Hindlimb muscle (tissue), 1 donor: ENCODE measurements at places on chromosomes 2 and 18.
A peak's percentile ranks its signal among the peaks of the same experiment; 100 is the strongest.

DNA sequence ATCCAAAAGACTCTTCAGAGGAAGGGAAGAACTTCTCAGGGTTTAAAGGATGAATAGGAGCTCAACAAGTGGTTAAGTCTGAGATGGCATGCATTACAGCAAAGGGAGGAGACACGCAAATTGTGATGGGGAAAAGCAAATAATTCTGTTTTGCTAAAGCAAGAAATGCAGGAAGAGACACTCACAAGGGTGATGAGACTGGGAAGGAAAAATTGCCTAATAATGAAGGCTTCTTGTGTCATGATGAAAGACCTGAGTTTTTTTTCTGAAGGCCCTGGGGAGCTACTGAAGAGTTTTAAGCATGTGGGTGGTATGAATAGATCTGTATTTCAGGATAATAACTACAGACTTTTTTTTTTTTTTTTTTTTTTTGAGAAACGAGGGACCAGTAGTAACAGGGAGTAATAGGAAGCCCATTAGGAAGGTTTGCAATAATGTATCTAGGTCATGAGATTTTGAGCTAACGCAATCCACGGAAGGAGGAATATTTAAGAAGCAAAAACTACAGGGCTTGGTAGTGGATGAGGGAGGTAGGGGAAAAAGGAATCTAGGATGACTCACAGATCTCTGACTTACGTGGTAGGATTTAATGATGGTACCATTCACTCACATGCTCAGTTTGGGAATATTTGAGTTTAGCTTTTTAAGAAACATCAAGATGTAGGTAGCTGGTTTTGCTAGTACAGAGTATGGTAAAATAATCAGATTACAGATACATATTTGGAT lies 16.0 kb upstream of the SERPINB3 start:
- DNase-seq, result no peak

- no peak for DNase-seq
Observed at GRCh38 chr18:52337276-52337675, 2.7 kb upstream of the DCC start.

GRCh38 chr2:236972491-236973342 lies 113.0 kb upstream of the COPS8 start:
- DNase-seq, result peak; percentile 57

DNA sequence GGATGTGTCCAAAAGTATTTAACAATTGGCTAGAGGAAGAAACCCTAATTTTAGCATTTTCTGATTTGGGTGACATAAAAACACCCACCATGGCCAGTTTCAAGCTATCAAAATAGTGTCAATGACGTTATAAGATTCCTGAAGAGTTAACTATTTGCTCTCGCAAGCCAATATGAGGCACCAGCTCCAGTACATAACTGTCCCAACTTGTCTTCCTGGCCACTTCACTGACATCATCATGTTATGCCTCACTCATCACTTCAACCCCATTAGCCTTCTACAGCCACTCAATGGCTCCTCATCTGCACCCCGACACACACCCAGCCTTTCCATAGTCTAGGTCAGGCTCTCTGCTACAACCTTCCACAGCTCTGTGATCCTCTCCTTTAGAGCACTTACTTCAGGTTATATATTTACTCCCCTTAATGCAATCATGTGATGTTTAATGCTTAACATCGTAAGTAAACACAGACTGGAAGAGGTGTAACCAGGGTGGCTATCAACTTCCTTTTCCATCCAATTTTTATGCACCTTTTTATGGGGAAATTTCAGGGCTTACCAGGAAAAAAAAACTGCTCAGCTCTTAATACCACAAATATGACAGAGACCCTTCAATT lies 158.7 kb downstream of the VWC2L start:
- DNase-seq, result no peak

- no peak for DNase-seq
Observed at GRCh38 chr18:25729072-25729471, 361.3 kb downstream of the SS18 start.

DNA sequence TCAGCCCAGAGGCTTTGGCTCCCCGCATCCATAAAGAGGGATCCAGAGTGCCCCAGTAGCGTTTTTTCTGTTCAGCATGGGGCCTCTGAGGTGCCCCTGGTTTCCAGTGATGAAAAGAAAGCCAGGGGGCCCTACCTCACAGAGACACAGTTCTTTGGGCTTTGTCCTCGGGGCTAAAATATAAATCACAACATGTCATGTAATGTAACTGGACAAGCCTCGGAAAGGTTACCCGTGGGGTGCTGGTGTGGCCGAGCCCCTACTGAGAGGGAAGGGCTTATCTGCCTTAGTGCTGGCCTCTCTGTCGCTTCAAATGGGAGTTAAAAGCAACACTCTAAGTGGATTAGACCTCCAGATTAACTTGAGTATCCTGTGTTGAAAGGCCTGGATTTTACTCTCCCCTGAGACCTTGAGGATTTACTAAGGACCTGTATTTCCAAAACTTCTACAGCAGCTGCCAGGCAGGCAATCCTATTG lies 251.6 kb upstream of the APCDD1 start:
- no peak for DNase-seq

DNA sequence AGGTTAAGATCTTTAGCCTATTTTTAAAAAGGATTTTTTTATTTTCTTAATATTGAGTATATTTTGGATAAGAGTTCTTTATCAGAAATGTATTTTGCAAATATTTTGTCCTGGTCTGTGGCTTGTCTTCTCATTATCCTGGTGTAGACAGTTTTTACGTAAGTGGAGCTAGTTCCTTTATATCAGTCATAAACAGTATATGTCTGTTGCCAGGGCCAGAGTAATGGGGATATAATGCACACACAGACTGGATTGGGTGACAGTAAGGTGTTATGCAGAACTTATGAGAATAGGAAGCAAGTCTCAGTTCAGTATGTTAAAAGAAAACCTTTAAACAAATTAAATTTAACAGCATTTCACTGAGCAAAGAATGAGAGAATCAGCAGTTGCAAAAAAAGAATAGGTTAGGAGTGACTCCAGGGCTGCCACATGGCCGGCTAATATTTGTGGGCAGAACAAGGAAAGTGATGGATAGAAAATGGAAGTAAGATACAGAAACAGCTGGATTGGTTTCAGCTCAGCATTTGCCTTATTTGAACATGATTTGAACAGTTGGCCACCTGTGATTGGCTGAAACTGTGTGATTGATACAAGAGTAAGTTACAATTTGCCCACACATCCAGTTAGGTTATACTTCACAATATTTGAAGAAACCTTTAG lies 61.1 kb upstream of the ZNG1B start:
- no peak for DNase-seq

GRCh38 chr2:201472411-201472810 lies 20.9 kb downstream of the STRADB start:
- DNase-seq, result no peak

DNA sequence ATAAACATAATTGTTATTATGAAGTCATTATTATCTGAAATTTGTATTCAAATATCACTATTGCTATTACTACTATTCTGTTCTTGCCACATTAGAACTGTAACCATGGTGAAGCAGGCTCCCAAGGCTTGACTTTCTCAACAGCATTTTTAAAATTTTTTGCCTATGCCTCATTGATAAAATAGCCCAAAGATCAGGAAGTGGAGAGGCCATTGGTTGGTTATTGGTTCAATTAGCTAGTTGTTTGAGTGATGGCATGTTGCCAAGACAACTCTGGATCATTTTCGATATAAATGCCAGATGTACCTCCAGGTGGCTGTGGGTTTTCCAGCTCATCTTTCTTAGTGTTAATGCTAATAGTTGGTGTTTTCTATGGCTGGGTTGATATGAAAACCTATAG lies 513.5 kb downstream of the TRIB2 start:
- DNase-seq, result no peak

- DNase-seq, result no peak
Observed at GRCh38 chr18:12998332-12999060, 7.3 kb downstream of the CEP192 start.

GRCh38 chr2:241150660-241151530 lies 628 bp downstream of the PPP1R7 start:
- DNase-seq, result no peak

DNA sequence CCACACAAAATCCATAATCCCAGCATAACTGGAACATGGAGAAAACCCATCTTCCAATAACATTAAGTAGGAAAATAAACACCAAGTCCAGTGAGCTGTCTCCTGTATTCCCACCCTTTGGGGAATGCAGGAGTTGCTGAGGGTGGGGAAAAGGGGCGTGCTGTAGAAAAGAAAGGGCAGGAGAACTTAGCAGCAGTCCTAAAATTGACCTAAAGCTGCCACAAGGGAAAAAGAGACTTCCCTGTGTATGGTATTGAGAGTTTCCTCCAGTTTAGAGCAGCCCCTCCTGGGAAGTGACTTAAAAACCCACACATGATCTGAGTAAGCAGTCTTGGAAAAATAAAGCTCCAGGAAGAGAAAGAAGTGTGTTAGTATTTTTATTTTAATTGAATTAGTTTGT lies 428.8 kb downstream of the THSD7B start:
- DNase-seq, result no peak

- no peak for DNase-seq
Observed at GRCh38 chr18:27500531-27500930, 315.4 kb upstream of the CHST9 start.

GRCh38 chr2:70707706-70708105 lies 60.3 kb downstream of the ADD2 start:
- no peak for DNase-seq

GRCh38 chr2:29983308-29983707 lies 61.9 kb upstream of the ALK start:
- no peak for DNase-seq

DNA sequence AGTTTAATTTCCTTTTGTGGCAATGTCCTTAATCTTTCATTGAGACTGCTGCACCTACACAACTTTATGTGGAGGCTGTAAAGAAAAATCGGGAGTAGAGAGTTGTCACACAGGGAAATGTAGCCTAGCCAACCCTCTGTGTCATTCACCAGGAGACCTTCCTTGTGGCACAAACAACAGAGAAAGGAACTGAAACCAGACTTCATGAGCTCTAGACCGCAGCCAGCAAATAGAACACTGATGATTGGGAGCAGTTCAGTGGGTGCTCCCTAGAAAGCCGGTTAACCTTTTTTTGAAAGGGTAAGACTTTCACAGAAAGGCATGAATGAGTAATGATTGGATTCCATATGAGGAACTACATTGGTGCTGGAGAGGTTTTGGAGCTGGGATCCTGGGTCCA lies 1752.4 kb upstream of the CELF4 start:
- DNase-seq, result no peak

DNA sequence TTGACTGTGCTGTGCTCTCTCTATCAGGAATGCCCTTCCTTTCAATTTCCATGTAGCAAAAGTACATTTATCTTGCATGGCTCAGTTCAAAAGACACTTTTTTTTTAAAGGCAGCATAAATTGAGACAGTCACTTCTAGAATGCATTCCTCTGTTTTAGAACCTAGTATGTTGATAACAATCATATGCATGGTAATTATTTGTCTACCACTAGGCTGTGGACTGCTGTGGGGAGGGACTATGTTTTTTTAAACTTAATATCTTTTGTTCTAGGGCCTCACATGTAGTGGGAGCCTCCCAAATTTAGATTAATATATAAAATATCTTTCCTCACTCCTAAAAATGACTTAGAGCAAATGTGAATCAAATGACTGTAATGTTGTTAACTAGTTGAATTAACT lies 269.9 kb downstream of the MEIS1 start:
- DNase-seq, result no peak

- no peak for DNase-seq
Observed at GRCh38 chr2:10655499-10656225, 34.1 kb downstream of the NOL10 start.

DNA sequence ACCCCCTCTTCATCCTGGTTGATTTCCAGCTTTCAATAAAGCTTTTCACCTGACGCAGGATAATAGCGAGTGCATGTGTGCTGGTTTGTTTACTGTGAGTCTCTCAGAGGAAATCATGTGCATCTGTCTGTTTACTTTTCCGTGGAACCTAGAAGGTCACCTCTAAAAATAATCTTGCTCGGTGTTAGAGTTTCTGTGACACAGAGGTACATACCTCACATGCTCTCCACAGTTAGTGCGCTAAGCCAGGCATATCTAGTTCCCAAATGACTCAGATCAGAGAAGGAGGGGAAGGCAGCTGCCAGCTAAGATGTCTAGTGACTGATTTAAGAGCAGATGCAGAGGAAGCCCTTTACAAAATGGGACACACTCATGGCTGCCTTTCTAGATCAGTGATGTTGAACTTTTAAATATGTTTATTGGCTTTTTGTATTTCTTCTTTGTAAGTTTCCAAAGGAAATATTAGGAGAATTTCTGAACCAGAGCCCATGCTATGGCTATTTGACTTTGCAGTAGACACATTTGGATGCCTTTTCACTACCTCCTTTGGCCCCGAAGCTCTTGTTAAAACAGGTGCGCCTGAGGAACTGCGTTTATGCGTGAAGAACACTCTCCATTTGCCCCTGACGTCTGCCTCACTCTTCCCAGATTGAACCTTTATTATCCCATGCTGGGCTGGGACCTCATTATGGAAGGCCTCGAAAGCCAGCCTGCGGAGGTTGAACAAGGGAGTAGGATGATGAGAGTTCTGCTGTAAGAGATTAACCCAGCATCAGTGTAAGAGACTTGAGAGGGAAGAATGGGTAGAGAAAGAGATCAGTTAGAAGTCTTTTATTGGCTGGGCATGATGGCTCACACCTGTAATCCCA lies 145.6 kb downstream of the FAM161A start:
- no peak for DNase-seq

GRCh38 chr18:49521216-49521835 lies 34.3 kb upstream of the C18orf32 start:
- no peak for DNase-seq

GRCh38 chr2:150624001-150624401 lies 136.5 kb upstream of the RND3 start:
- no peak for DNase-seq
